ENCODE measurements at places on chromosomes 11 and 22. TPM values are rescaled to one million over a fixed set of nuclear protein-coding genes. Genes with fewer than 3 reads are reported as not detected.

HSPB2 gene
- 3.2 TPM for total RNA-seq

SLC3A2 gene
- 124 TPM for total RNA-seq

PHLDB1 gene
- 74.3 TPM for total RNA-seq

TMPRSS13 gene
- 7.8 TPM for total RNA-seq

ARHGAP42 gene
- 30.1 TPM for total RNA-seq

HEPHL1 gene
- total RNA-seq, result 4.9 TPM

SHANK3 gene
- 7.2 TPM for total RNA-seq

SLC22A25 gene
- 0.10 TPM for total RNA-seq

RASD2 gene
- total RNA-seq, result 0.30 TPM

CLMP gene
- total RNA-seq, result 29.2 TPM

USP28 gene
- total RNA-seq, result 33.6 TPM

CCDC81 gene
- 2.3 TPM for total RNA-seq

IFITM2 gene
- total RNA-seq, result 20.4 TPM

SLC17A6 gene
- total RNA-seq, result 0.10 TPM

CRYBB3 gene
- total RNA-seq, result not detected

VSIG10L2 gene
- 0.39 TPM for total RNA-seq

UBQLNL gene
- 0.49 TPM for total RNA-seq

OR4D5 gene
- total RNA-seq, result not detected

BDNF gene
- 2.9 TPM for total RNA-seq

DDX25 gene
- 0.20 TPM for total RNA-seq

KDELR3 gene
- total RNA-seq, result 24.0 TPM

Measured in skin of body (tissue), 3 donors.